ENCODE measurements at places on chromosomes 3 and 15.

DNA sequence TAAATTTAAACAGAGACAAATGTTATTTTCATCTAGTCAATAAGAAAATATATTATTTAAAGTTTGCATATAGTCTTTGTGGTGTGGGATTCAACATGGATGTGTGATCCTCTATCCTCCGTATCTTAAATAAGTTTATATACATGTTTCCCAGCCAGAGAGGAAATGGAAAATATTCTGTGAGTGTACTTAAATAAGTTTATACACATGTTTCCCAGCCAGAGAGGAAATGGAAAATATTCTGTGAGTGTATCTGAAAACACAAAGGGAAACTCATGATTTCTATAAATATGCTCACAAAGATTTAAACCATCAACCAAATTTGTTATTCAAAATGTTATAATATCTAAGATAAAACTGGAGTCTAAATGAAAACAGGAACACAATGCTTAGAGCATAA is 110.0 kb upstream of the MELTF start:
- no peak for DNase-seq

DNA sequence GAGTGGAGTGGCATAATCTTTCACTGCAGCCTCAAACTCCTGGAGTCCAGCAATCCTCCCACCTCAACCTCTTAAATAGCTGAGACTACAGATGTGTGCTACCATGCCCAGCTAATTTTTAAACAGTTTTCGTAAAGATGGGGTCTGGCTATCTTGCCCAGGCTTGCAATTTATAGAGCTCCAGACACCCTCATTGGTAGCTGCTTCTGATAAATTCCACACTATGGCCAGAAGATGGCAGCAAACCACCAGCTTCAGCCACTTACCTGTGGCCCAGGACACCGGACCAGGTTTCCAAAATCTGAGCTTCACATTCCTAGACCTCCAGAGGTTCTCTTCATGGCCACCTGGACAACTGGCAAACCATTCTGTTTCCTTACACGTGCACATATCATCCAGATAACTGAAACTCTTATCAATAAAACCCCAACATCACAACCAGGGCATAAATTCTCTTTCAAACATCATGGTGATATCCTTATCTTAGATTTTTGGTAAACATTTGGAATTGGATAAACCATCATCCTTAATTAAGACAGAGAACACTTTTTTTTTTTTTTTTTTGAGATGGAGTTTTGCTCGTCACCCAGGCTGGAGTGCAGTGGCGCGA is 28.9 kb downstream of the FBXW12 start:
- peak; percentile 46 for DNase-seq

- DNase-seq: no peak
Observed at GRCh38 chr3:95453242-95453641, 1361.2 kb upstream of the EPHA6 start.

- DNase-seq: no peak
Observed at GRCh38 chr3:111803123-111803593, 55.9 kb upstream of the PHLDB2 start.

DNA sequence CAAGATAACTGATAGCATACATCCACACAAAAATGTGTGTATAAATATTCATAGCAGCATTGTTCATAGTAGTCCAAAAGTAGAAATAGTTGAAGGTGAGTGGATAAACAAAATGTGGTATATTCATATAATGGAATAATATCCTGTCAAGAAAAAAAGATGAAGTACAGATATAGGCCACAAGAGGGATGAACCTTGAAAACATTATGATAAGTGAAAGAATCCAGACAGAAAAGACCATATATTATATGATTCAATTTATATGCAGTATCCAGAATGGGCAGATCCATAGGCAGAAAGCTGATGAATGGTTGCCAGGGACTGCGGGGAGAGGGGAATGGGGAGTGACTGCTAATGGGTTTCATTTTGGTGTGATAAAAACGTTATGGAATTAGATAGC is 54.3 kb upstream of the TNIK start:
- no peak for DNase-seq

GRCh38 chr3:176914764-176915163 is 282.5 kb downstream of the TBL1XR1 start:
- no peak for DNase-seq

GRCh38 chr3:47288966-47289910 is 6.5 kb downstream of the KLHL18 start:
- no peak for DNase-seq

DNA sequence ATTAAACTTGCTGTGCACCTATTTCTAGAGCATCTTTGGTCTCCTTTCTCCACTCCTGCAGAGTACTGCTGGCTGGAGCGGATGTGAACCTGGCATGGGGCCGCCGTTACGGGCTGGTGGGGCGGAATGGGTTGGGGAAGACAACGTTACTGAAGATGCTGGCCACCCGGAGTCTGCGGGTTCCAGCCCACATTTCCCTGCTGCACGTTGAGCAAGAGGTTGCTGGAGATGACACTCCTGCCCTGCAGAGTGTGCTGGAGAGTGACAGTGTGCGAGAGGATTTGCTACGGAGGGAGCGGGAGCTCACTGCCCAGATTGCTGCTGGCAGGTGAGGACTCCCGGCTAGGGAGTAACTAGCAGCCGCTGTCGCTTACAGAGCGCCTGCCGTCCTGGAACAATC is 2.1 kb downstream of the ABCF3 start:
- DNase-seq: no peak

DNA sequence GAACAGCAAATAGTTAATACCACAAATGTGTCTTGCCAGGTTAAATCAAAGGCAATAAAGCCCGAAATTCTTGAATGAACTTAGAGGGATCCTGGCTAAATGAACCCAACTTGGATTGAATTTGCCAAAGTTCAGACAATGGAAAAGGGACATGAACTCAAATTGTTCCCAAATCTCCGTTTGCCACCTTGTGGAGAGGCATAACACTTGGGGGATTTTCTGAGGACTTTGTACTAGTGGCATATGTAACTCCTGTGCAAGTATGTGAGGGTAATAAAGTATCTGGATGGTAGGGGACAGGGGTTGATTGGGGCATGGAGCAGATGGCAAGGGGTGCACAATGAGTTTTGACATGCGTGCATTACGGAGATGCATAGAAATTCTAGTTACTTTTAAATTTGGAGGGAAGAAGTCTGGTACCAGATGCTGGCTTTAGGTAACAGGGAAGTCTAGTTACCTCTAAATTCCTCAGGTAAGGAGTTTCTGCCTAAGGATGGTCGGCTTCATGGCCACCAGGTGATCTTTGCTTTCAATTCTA is 1.2 kb upstream of the TCAIM start:
- no peak for DNase-seq

- DNase-seq: no peak
Observed at GRCh38 chr3:156474560-156475389, 80.1 kb downstream of the SSR3 start.

DNA sequence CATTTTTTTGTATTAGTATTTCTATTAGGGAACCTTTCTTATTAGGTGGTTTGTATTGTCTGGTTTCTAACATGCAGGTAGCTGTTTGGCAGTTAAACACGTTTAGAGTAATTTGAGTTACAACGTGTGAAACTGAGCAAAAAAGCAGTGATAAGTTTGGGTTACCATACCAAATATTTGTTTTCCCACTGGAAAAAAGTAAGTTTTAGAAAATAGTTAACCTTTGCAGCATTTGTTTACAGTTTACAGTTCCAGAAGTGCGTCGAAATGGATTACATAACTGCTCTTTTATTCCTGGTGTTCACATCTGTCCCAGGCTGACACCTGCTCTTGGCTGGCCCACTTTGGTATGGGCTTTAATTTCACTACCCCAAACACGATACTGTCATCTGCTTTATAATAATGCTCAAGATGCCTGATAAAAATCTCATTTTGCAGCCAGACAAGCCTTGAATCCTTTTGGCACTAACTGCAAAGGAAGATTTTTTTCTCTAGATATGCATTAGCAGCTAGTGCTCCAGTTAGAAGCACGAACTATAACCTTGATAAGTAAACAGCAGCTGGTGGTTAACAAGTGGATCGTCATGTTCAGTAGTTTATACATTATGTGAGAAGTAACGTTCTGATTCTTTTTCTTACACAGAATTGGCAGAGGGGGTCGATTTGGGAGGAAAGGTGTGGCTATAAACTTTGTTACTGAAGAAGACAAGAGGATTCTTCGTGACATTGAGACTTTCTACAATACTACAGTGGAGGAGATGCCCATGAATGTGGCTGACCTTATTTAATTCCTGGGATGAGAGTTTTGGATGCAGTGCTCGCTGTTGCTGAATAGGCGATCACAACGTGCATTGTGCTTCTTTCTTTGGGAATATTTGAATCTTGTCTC is 5.3 kb downstream of the EIF4A2 start:
- DNase-seq: no peak

- no peak for DNase-seq
Observed at GRCh38 chr3:187209491-187209890, 12.2 kb downstream of the RTP1 start.

DNA sequence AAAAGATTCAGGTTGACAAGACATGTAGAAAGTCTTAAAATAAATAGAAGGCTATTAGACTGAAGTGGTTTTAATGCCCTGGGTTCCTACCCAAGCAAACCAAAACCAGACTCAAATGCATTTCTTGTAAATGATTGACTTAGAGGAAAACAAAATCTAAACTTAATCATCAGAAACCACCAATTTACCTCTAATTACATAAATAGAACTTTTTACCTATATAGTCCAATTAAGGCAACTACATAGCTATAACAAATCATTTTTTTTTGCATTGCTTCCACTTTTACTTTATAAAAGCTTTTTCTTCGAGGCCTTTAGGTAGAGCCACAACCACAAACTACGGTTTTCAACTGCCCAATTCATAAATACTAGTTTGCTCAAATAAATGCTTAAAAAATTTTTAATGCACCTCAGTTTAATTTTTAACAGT is 231.3 kb upstream of the ARHGEF26 start:
- DNase-seq: no peak

Measured in T follicular helper cell (primary cell).